Foreskin melanocyte (primary cell): ENCODE measurements at places on chromosomes 16 and 17.

DNA sequence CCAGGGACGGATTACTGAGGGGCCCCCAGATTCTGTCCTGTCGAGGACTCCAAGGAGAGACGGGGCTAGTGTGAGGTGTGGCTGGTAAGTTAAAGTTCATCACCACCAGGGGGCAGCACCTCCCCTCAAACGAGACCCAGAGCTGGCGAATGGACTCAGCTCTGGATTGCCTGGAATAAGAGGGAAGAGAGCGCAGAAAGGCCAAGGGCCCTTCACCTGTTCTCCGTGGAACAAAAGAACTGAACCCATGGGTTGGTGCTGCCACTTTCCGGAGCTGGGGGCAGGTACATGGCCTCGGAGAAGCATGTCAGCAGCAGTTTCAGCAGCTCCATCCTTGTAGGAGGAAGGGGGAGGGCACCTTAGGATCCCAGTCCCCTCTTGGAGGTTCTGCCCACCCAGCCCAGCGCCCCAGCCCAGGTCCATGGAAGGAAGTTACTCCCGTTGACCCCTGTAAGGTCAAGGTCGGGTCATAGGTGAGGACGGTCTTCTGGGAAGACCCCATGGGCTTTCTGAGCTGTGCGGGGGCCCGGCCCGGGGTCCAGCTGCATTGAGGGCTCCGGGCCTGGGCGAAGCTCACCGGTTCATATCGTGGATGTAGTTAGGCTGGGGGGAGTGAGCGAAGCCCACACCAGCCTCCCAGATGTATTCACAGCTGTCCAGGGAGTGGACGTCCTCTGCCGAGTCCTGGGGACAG is 10.8 kb downstream of the HID1 start:
- peak; percentile 57 for DNase-seq

DNA sequence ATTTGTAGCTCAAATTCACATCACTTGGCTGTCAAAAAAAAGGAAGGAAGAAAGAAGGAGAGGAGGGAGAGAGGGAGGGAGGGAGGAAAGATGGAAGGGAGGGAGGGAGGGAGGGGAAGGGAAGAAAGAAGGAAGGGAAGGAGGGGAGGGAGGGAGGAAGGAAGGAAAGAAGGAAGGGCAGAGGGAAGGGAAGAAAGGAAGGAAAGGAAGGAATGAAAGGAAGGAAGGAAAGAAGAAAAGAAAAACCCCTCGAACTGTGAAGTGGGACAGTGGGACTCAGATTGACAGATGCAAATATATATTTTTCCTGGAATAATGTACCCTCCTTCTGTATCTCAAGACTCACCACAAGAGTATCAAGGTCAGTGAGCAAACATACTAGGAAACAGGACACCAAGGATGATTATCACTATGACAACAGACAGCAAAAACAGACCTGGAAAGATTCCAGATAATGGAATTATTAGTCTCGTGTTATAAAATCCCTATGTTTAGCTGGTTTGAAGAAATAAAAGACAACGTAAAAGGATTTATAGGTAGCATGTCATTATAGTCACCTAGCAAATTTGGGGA is 24.2 kb upstream of the ABCA3 start:
- DNase-seq: no peak

DNA sequence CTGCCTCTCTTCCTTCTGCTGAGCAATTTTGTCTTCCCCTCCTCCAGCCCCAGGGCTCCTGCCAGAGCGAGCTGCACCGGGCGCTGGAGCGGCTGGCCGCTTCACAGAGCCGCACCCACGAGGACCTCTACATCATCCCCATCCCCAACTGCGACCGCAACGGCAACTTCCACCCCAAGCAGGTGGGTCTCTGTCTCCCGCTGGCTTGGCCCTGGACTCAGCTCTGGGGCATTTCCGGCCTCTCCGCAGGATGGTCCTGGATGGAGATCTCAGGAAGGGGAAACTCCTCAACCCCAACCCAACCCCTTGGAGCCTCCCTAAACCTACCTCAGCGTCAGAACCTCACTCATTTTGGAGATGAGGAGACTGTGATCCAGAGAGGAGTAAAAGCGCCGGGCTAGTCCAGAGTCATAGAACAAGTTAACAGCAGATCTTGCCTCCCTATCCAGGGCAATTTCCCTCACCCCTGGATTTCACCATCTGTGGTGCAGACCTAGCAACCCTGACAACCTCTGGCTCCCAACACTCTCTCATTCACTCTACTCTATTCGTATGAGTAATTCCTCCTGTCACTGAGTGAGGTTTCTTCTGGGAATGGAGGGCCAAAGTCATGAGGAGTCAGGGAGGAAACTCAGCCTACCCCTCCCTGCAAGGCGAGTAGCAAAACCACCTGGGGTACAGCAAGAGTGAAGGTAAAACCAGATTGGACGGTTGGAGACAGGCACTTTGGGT is 10.8 kb downstream of the IGFBP4 start:
- DNase-seq: no peak

GRCh38 chr16:79703066-79703465 is 102.5 kb upstream of the MAF start:
- no peak for DNase-seq

DNA sequence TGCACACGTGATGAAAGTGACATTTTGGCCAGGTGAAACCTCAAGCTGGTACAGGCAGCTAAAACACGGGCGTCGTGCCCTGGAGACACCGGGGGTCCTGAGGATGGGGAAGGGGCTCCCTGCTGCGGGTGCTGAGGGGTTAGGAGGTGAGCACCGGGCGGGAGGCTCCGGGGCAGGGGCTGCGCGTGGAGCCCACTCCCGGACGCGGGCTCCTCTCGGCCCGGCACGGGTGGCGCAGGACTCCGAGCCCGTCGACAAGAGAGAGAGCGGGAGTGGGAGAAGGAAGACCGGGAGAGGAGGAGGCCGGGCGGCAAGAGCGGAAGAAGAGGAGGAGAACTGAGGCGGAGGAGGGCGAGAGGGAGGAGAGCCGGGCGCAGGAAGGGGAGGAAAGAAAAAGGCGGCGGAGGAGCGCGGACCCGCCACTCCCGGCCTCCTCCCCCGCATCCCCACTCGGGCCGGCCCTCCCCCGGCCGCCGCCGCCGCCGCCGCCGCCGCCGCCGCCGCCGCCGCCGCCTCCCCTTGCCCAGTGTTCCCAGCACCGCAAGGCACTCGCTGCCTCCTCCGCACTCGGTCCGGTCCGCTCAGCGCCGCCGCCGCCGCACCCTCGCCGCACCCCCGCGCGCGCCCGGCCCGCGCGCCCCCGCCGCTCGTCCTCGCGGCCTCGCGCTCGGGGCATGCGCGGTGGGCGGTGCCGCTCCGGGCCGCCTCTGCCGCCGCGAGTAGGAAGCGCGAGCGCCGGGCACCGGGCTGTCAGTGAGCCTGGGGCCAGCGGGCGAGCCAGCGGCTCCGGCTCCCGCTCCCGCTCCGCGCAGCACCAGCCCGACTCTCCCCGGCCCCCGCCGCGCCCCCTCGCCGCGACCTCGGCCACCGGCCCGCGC is at the start of gene PRKCA:
Gene PRKCA (plus strand): TSS at position 750 of the 878 bp plus-strand sequence.
- peak; percentile 38 for DNase-seq

DNA sequence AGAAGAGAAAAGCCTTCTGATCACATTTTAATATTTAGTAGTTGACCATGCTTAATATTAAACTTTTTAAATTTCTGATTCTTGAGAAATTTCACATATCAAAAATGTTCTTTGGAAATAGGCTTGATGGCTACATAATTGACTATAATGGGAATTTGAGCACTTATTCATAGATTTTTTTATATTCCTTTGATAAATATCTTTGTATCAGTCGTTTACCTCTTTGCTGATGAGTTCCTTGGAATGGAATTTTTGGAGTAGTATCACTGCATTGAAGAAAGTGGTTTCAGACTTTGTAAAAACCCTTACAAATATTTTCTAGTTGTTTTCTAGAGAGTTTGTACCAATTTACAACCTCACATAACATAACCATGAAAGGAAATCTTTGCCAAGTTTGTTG is 14.7 kb downstream of the DNAAF1 start:
- DNase-seq: no peak

GRCh38 chr16:67246081-67246755 is 1.1 kb downstream of the FHOD1 start:
- peak; percentile 81 for DNase-seq

DNA sequence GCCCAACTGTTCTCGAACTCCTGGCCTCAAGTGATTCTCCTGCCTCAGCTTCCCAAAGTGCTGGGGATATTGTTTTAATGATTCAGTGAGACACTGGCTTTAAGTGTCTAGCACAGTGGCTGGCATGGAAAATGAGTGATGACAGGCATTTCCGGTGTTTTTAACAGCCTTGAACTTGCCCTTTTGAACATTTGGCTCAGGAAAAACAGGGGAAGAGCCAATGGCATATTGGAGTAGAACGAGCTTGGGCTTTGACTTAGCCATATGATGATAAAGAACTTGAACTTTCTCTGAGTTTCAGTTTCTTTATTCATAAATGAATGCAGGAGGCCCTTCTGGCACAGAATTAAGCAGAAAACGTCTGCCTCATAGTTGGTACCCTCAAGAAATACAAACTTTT is 145.0 kb upstream of the HS3ST4 start:
- DNase-seq: no peak

- no peak for DNase-seq
Observed at GRCh38 chr16:4465977-4466779, 8.2 kb downstream of the NMRAL1 start.

DNA sequence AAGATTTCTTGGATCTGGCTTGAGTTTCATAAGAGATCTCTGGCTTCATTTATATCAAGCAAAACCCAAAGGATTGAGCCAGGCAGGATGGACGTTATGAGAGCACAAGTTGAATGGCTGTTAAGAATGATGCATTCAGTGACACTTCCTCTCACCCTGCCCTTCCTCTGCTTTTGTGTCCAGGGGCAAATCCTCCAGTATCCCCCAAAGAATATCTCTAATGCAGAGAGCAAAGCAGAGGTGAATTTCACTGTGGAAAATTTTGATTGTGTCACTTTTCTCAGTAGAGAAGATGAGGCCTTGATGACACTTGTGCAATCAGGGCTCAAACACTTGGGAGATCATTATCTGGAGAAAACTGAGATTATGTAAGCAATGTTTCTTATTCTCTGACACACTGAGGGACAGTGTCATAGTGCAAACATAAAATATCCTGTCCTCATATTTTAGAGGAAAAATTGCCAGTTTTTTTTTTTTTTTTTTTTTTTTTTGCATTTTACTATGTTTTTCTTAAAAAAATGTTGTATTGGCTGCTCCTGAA is 25.3 kb downstream of the MARCHF10 start:
- DNase-seq: no peak

- DNase-seq: no peak
Observed at GRCh38 chr17:59846394-59847165, 46.2 kb downstream of the TUBD1 start.

DNA sequence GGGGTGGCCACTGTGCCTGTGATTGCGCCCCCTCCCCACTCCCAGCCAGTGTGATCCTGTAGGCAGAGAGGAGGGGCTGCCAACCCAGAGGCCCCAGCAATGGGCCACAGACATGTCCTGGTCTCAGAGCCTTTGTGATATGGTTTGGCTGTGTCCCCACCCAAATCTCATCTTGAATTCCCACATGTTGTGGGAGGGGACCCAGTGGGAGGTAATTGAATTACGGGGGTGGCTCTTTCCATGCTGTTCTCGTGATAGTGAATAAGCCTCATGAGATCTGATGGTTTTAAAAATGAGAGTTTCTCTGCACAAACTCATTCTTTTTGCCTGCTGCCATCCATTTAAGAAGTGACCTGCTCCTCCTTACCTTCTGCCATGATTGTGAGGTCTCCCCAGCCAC is 56.8 kb upstream of the ZNF469 start:
- no peak for DNase-seq

- no peak for DNase-seq
Observed at GRCh38 chr16:48526958-48527331, 83.0 kb downstream of the N4BP1 start.

DNA sequence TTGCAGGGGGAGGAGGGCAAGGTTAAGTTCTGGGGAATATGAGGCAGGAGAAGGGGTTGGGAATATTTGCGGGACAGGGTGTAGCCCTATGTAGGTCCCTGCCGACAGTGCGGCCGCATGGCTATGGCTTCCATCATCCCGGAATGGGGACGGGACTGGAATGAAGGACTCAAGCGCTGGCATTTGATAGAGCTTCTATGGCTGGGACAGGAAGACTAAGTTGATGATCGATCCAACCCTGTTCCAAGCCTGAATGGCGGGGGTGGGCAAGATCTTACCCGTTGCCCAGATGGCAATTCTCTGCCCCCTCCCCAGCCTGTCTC is 47.1 kb downstream of the SRCIN1 start:
- DNase-seq: no peak

DNA sequence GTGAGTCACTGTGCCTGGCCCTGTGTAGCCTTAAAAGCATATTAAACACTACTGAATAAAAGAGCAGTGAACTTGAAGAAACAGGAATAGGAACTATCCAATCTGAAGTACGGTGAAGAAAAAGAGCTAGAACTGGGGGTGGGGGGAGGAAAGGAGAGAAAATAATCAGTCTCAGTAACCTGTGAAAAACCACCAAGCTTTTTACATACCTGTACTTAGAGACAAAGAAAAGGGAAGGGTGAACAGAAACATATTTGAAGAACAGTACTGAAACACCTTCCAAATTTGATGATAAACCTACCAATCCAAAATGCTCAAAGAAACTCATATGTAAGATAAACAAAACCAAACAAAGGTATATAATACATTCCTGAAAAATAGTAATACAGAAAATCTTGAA is 77.5 kb downstream of the USP32 start:
- DNase-seq: no peak

GRCh38 chr17:33811984-33812577 is 443.0 kb upstream of the CCL2 start:
- DNase-seq: no peak

DNA sequence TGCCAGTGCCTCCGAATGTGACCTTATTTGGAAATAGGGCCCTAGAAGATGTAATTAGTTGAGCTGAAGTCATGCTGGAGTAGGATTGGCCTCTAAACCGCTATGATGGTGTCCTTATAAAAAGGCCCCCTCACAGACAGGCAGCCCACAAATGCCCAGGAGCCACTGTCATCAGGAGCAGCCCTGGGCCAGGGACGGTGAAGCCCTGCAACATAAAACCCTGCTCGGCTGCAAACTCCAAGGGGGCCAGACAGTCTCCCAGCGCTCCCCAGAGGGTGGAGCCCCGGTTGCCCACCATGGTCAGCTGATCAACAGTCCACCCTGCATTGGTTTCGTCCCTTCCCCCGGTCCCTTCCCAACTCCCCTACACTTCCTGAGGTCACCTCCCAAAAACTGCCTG is 351.7 kb downstream of the FOXL1 start:
- no peak for DNase-seq

GRCh38 chr16:371515-372301 is 1.4 kb upstream of the MRPL28 start:
- no peak for DNase-seq

DNA sequence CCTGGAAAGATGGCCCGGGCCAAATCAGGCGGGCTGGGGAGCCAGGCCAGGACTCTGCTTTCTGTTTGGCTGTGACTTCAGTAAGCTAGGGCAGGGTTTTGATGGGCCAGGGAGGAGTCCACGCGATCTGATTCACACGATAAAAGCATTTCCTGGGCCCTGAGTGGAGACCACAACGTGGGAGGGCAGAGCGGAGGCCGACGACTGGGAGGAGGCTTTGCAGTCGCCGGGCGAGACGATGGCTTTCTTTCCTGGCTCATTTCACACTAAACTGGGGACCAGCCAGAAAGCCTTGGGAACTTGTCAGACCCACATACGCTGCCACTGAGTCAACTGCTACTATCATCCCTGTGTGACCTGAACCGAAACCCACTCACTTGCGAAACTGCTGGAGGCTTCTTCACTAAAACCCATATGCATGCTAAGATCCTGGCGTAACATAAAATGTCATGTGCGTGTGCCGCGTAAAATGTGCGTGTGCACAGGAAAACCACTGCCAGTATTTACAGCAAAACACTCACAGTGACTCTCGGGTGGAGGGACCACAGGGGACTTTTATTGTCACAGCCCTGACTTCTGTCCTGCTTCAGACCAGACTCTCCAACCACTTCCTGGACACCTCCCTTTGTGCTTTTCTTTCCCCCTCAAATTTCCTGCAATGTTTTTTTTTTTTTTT is 14.2 kb upstream of the RHBDF2 start:
- DNase-seq: peak; percentile 76
